Lung (tissue), 17 donors: ENCODE measurements at places on chromosomes 1 and 21. TPM values are rescaled to one million over a fixed set of nuclear protein-coding genes. Genes with fewer than 3 reads are reported as not detected.
A peak's percentile ranks its signal among the peaks of the same experiment; 100 is the strongest.

DNA sequence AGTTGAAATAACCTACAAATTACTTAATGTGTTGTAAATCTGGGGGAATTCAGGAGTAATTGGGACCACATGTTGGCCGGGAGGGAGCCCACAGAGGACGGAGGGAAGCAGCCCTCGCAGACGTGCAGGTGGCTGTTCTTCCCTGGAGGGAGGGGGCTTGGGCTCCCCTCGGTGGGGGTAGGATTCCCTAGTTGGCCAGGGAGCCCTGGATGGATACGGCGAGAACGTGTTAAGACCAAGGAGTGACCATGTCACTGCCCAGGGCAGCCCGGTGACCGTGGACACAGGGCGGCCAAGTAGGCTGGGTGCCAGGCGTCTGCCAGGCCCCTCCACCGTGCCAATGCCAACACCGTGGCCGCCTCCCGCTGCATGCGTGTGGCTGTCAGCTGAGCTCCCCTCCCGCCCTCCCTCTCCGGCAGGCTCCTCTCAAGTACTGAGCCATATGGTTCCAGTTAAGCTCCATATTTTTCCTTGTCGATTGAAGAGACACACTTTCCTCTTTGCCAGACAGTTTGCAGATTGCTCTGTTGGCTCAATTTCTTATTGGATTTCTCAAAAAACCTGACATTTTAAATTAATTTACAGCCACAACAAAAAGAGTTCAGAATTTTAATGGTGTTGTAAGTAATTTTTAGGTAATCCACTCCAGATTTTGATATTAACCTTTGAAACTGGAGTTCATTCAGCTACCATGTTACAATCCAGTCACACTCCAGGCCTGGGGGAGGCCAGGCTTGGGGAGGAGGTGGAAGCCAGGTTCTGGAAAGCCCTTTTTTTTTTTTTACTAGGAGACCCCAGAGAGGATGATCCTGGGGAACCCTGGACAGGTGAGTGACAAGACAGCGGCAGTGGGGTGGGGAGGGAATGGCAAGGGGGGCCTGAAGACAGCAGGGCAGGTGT is 71.2 kb downstream of the CASZ1 start:
- peak; percentile 89 for DNase-seq
- no peaks in the 10 kb centered on the region for H3K36me3 ChIP-seq
- no peak overlapping the region for H3K4me3 ChIP-seq
- no peaks in the 10 kb centered on the region for H3K27me3 ChIP-seq
- peak overlapping the region; percentile 97 for H3K27ac ChIP-seq

DNA sequence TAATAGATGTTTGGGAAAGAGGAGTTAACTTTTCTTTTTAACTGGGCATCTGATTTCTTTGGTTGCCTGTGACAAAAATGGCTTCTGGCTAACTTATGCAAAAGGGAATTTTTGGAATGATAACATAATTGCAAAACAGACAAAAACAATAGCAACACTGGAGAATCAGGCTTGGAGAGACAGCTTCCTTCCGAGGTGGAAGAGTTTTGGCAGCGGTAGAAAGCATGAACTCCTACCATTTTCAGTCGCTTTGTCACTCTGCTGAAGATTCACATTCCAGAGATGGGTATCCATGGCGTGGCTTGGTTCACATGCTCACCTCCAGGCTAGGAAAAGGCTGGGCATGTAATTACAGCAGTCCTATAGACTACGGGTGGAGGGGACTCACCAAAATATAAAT is 17.2 kb upstream of the FGGY start:
- no peaks in the 10 kb centered on the region for H3K27me3 ChIP-seq
- H3K4me3 ChIP-seq: no peak overlapping the region
- DNase-seq: no peak

GRCh38 chr1:181429462-181429861 is 53.9 kb upstream of the CACNA1E start:
- DNase-seq: no peak
- no peaks in the 10 kb centered on the region for H3K27me3 ChIP-seq
- no peaks in the 10 kb centered on the region for H3K4me1 ChIP-seq
- H3K4me3 ChIP-seq: no peak overlapping the region
- no peaks in the 10 kb centered on the region for H3K36me3 ChIP-seq

GRCh38 chr1:16248007-16248436 is 11.0 kb upstream of the CPLANE2 start:
- peaks cover 15% of the 10 kb centered on the region for H3K36me3 ChIP-seq
- no peak overlapping the region for H3K4me3 ChIP-seq
- peak overlapping the region; percentile 12 for H3K27ac ChIP-seq
- no peaks in the 10 kb centered on the region for H3K27me3 ChIP-seq

Gene GBP1
- 62.5 TPM for total RNA-seq

Gene TEX38
- total RNA-seq: not detected
